ENCODE measurements at places on chromosomes 3 and 15.

- no peak for DNase-seq
Observed at GRCh38 chr3:160393346-160394008, 5.5 kb downstream of the IFT80 start.

GRCh38 chr15:69513450-69513960 lies 60.9 kb downstream of the RPLP1 start:
- no peak for DNase-seq

DNA sequence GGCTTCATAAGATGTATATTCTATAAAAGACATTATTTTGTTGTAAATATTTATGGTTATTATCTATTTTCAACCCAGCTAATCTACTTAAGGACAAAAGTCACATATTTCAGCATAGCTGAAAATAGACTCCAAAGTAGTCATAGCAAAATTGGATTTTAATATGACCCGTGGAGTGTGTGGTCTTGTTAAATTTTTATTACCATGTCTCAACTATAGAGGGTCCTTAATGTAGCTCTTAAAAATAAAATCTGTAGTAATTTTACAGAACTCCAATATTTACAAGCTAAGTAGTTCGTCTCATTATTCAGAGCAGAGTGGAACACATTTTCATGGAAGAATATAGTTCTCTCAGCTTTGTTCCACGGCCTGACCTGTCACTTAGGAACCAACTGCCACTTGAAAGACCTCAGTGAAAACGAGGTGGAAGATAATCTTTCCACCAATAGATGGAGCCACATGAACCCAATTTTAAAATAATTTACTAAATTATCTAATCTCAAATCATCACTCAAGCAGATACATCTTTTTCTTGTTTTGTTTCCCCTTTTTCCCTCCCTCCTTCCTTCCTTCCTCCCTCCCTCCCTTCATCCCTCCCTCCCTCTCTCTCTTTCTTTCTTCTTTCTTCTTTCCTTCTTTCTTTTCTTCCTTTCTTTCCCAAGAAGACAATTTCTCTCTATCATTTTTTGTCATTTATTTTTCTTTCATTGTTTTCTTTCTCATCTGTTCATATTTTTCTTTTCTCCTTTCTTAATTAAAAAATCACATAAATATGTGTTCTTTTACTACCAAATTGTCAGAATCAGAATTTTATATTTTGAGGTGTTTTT lies 97.2 kb downstream of the CLDN1 start:
- no peak for DNase-seq

GRCh38 chr3:15539066-15539465 lies 17.6 kb upstream of the COLQ start:
- no peak for DNase-seq

- no peak for DNase-seq
Observed at GRCh38 chr15:60494108-60494507, 15.2 kb upstream of the ICE2 start.

DNA sequence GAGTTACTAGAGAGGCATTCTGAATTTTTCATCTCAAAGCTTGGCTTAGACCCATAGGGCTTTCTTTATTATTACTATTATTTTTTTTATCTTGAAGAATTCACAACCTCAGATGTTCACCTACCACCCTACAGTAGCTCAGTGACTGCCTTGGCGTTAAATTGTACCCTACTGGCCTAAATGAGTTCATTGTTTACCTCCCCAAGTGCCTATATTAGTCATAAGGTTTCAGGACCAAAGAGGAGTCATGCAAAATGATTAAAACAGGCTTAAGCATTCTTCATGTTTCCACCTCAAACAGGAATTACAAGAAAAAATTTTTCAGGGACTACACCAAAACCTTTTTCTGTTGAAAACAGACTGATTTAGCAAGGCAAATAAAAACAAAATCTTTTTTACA lies 751.5 kb downstream of the SQOR start:
- DNase-seq, result no peak
